ENCODE measurements at places on chromosomes 4 and X.

- no peak for DNase-seq
These were observed 97.7 kb downstream of the CEP44 start for GRCh38 chr4:174381440-174381800.

GRCh38 chr4:48153791-48154550, 19.9 kb upstream of the TXK start:
- DNase-seq = no peak

DNA sequence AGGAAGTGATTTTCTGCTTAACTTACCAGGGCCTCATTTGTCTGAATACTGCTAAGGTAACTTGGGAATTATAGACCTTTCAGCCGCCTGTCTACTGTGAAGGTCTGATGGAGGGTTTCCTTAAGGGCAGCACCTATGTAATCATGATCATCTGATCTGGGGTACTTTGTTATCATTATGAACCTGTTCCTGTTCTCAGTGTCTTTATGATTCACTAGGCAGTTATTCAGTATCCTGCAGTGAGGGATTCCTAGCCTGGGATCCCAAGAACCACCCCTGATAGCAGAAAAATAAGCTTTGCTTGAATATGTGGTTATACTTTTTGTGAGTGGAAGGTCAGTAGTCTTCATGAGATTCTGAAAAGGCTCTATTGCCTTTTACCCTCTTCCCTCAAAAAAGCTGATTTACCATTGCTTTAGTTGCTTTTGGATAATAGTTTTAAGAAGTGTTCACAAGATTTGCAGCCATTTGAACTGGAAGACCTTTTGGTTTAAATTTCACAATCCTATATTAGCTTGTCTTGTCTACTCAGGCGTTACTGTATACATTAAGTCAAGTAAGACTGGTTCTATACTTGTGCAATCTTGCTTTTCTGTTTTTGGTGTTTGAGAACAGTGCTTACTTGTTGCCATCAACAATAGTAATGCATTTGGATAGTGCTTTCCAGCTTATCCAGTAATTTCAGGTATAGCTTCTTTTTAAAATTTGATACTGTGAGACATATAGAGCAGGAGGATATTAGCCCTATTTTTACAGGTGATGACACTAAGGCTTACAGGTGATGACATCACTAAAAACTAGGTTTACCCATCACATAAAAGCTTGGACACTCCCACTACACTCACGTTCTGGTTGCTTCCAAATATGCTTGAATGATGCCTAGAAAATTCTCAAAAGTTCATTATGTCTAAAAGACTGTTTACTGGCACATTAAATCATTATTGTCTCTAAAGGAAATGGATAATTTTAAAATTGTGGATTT, 60.0 kb downstream of the FHIP1A start:
- DNase-seq = no peak

GRCh38 chr4:26751838-26752237, 108.8 kb upstream of the STIM2 start:
- no peak for DNase-seq

DNA sequence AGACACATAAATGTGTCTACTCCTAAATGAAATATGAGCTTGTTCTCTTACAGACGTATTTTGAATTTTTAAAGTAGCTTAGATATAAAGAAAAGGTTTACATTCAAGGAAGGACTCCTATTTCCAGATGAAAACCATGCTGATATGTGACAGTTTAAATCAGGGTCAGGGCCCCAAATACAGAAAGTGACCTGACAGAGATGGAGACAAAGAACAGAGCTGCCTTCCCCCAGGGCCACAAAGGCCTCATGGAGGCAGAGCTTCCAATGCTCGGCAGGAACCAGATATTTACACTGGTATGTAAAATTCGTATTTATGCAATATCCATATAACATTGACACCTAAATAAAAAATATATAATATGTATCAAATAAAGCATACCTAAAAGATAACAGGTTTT, 124.0 kb downstream of the PRDM5 start:
- DNase-seq = no peak

DNA sequence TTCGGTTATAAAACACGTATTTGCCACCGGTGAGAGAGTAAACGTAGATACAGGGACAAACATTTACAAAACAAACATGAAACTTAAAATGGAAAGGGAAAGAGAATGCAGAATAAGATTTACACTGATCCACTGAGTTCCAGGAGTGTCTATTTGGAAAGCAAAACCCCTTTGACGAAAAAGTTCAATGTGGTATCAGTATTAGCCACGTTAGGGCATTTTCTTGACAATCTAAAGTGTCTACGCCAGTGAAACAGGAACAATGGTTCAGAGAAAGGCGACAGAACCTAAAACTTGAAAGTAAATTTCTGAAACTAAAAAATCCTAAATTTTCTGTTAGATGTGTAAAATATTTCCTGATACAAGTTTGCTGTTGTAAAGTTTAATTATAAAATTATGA, 278.5 kb upstream of the TENM3 start:
- DNase-seq = no peak

All from iPS DF 19.7 (cell line).